ENCODE measurements at places on chromosomes 3 and 15.

DNA sequence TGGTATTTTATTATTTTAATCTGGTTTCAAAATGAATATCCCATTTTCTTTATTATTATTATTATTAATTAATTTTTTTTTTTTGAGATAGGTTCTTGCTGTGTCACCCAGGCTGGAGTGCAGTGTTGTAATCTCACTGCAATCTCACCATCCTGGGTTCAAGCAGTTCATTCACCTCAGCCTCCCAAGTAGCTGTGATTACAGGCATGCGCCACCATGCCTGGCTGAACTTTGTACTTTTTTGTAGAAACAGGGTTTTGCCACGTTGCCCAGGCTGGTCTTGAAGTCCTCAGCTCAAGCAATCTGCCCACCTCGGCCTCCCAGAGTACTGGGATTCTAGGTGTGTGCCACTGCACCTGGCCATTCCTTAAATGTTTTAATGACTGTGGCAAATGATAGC, 28.6 kb downstream of the DAG1 start:
- DNase-seq: no peak

- no peak for DNase-seq
These were observed 495 bp downstream of the CDC25A start for GRCh38 chr3:48187579-48188265.

- no peak for DNase-seq
These were observed 44.0 kb downstream of the PLSCR2 start for GRCh38 chr3:146425341-146425740.

DNA sequence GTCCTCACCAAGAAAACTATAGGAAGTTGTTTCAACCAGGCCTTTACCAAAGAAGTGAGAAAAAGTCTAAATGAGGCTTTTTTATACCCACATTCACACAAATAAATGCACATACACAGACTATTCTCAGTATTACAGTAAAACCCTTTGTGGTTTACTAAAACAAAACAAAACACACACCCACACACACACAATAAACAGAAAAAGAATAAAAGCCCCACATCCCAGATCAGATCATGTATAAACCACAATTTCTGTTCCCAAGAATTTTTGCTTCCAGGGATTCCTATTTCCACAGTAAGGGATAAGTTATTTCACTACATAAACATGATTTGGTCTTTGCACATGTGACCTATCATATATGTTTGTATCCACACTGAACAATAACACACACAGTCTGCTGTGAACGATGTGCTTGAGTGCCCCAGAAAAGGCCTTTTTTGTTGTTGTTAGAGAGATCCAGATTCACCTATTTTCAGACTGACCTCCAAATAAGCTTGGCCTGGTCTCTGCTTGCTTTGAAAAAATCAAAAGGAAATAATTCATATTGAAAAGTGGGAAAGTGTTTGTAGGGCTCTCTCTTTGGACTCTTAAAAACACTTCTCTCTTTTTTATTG, 283.4 kb upstream of the ATP11B start:
- DNase-seq: no peak

- no peak for DNase-seq
These were observed 551.3 kb downstream of the AGBL1 start for GRCh38 chr15:86630946-86631345.

GRCh38 chr3:134332344-134332743, 41.9 kb downstream of the AMOTL2 start:
- DNase-seq: no peak

GRCh38 chr3:83003917-83004316, 1242.5 kb upstream of the GBE1 start:
- no peak for DNase-seq

GRCh38 chr15:66830358-66830757, 128.3 kb downstream of the SMAD6 start:
- DNase-seq: no peak

DNA sequence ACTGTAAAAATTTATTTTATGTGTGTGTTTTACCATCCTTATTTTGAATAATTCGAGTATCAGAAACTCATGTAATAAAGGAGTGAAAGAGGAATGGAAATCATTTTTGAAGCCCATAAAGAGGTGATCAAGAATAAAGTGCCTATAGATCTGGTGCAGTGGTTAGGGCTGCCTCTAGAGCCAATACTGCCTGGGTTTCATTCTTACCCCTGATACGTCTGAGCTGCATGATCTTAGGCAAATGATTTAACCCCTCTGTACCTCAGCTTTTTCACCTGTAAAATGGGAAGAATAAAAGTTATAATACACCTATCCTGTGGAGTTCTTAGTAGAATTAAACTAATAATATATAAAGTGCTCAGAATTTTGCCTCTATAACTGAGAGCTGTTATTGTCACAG, 30.4 kb downstream of the EFHB start:
- DNase-seq: no peak

DNA sequence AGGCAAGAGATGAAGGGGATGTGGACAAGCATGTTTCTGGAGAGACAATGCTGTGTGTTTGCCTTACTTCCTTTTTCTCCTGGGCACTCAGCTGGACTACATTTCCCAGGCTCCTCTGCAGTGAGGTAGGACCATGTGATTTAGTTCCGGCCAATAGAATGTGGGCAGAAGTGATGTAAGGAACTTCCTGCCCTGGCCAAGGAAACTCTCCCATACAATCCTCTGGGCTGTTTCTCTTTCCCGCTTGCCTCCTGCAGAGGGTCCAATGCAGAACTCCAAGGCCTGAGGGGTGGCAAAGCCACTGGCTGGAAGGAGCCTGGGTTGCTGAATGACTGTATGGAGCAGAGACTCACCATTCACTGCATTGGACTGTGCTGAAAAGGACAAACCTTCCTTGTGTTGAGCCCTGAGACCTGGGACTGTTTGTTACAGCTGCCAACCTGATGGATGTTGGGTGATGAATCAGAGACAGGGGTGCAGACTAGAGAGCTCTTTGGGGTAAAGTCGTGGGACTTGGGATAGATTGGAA, 82.7 kb upstream of the SLC6A6 start:
- no peak for DNase-seq

DNA sequence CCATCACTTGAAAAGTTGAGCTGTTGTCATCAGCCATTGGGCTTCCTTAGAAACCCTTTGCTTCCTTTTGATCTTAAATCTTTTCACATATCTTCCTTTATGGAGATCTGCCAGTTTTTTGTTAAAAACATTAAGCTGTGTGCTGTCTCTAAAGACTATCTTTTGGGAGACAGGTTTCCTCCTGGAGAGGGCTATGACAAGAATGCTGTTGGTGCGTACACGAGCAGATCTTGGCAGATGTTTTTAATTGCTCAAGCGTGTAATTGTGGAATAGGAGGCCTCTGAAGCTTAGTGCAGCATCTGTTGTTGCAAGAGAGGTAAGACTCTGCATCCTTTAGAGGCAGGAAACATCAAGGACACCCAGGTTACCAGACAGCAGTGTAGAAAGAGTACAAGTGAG, 56.8 kb downstream of the PHLDB2 start:
- DNase-seq: no peak

- DNase-seq: no peak
These were observed 69.0 kb upstream of the SAMMSON start for GRCh38 chr3:69930564-69930963.

DNA sequence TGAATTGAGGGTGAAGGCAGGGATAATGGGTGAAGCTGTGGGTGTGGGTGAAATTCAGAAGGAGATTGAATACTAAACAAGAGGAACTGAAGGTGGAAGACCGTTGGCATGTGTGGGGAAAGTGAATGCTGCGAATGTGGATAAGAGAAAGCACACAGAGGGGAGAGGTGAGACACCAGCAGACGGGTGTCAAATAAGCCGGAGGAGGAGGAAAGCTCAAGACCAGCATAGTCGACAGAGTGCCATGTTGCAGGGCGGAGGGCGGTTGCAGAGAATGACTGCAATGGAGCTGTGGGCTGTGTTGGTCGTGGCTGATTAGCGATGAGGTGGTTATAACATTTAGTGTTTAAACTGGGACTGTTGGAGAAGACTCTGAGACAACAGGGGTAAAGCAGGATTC, 16.4 kb upstream of the HCN4 start:
- no peak for DNase-seq

- peak; percentile 31 for DNase-seq
These were observed at the start of gene FRMD4B for GRCh38 chr3:69385723-69386555. Gene FRMD4B, minus strand, starts transcription at chr3:69386088. Its CDS starts 99 bp downstream, at chr3:69385989.

DNA sequence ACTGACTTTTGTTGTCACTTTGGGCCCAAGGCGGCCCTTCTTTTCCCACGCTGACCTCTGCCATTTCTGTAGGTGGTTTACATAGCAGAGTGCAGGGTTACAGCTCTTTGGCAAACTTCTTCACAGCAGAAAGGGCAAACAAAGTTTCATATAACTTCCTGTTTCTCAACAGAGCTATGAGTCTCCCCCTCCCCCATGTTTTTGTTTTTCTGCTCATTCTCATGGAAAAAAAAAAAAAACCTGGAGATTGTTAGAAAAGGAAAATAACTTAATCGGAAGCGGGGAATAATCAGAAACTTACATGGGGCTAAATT, 342.0 kb upstream of the NR2F2 start:
- no peak for DNase-seq

DNA sequence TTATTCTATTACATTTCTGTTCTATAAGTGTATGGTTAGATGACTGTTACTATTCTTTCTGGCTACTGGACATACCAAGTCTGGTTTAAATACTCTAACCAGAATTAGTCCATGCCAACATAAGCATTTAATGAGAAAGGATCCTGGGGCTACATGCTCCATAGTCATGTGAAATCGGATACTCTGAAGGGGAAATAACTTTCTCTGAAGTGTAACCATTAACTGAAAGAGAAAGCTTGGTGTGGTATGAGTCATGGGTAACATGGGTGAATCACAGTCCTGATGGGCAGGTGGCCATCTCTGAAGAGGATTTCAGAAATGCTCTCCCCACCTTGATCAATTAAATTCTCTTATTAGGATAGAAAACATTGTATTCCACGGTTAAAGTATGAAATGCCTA, 69.4 kb downstream of the FHIT start:
- DNase-seq: no peak

- no peak for DNase-seq
These were observed 92.1 kb downstream of the DUT start for GRCh38 chr15:48423342-48423741.

DNA sequence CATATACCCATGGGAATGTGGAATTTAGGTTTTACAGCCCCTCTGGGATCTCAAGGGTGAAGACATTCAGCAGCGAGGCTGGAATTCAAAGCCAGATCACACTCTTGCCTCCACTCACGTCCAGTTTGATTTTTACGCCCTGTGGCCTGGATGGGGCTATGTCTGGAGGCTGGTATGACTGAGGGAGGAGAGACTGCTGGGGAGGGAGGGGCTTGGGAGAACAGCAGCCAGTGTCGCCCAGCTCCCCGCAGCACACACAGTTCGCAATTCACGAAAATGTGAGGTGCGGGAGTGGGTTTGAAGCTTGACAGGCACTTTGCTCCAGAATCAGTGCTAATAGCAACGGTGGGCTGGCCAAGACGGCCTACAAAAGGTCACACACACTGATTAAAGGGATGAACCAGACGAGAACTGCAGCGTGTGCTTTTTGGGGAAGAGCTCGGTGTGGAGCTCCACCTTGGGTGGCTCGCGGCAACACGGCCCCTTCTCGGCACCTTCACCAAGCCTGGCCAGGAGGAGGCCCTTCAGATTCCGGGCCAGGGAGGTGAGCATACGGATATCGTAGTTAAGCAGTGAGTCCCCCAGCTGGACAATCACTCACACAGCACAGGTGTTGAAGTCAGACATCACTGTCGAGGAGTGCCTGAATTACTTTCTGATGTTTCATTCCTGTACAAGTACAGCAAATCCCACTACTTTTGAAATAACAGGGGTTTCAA, 16.4 kb downstream of the EHD4 start:
- DNase-seq: no peak

DNA sequence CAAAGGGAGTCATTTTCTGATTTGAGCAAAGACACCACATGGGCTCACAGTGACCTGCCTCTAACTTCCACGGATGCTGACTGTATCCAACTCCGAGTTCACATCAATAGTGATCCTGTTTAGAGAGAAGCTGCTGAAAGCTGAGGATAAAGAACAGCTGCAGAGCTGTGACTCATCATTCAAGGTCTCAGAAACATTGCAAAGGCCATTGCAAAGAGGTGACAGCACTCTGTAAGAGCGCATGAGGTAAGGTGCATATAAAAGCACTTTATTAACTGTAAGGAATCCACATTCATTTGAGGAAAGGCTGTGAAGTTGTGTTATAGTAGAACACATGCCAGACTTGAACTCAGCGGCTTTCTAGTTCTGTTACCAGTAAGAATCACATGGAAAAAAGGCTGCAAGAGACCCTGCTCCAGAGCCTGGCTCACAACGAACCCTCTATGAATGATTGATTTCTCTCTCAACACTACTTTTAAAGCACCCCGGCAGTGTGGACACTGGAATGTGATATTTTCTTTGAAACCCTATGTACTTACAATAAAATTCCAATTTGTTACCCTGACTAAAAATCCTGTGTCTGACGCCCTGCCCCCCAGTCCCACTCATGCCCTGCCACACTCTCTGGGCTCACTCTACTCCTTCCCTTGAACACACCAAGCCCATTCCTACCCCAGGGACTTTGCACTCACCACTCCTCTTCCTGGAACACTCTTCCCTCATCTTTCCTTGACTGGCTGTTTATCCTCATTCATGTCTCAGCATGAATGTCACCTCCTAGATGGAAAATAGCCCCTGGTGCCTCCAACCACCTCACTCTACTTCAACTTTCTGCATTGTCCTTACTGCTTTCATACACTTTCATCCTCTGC, 111.2 kb downstream of the LSM3 start:
- no peak for DNase-seq

DNA sequence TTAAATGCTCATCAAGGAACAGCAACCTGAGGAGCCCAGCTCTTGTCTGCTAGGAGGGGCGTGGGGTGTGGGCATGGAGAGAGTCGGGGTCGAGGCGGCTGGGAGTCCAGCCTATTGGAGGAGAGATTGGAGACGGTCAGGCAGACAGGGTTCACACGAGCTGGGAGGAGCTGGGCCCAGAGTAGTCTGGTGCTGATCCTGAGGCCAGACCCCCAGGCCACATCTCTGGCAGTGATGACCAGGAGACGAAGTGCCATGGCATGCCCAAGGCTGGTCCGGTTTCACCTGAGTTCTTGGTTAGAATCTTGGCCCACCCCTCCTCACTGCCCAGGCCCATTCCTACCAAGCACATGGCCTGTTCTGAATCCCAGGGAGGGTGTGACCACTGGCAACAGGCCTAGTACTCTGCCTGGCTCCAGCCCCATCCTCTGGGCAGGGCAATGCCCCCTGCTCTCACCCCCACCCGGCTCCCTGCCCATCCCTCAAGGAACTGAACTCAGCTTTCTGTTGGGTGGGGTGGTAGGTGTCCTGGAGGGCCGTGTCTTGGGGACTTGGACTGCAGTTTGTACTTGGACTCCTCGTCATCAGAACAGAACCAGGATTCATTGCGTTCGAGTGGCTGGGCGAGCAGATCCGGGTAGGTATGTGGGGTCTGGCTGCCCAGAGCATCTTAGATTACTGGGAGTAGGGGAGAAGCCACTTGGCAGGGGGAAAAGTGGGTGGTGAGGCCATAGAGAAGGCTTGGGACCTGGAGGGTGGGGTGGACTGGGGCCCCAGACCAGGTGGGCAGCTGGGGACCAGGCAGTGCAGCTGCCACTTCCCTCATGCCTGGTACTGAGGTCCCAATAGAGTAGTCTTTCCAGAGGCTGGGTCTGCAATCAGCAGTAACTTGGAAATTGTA, 20.8 kb downstream of the SLC28A1 start:
- no peak for DNase-seq

- DNase-seq: no peak
These were observed 3.6 kb downstream of the ZNF385D start for GRCh38 chr3:21747376-21747775.

- DNase-seq: no peak
These were observed at the start of gene TM4SF18 for GRCh38 chr3:149333176-149333859. Gene TM4SF18, minus strand, starts transcription at chr3:149333636. Its CDS starts 254 bp downstream, at chr3:149333382.

Data from NCI-H1105 (cell line).